ENCODE measurements at places on chromosomes 1 and 21. TPM values are rescaled to one million over a fixed set of nuclear protein-coding genes. Genes with fewer than 3 reads are reported as not detected.

The ATG4C gene
- total RNA-seq, result 4.5 TPM

The FAM76A gene
- total RNA-seq, result 20.0 TPM

- no peak for DNase-seq
Observed at GRCh38 chr1:234093741-234094140, 189.3 kb downstream of the SLC35F3 start.

GRCh38 chr1:216095400-216095799 is 327.8 kb downstream of the USH2A start:
- no peak for DNase-seq

GRCh38 chr1:179314928-179315327 is 21.3 kb downstream of the SOAT1 start:
- DNase-seq, result peak; percentile 38

DNA sequence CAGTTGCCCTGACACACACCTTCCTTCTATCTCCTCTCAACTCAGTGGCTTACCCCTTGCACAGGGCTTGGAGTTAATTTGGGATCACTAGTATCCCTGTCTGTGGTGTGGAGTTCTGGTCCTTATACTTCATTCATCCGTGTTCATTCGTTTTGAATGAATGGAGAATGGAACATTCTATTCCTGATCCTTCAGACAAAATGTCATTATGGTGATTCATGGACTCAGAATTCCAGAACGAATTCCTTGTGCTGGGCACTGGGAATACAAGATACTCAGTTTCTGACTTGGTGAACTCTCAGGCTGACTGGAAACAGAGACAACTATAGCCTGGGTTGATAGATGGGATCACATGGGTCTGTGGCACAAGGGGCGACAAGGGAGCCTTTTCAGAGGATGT is 49.9 kb upstream of the TRABD2B start:
- DNase-seq, result no peak

DNA sequence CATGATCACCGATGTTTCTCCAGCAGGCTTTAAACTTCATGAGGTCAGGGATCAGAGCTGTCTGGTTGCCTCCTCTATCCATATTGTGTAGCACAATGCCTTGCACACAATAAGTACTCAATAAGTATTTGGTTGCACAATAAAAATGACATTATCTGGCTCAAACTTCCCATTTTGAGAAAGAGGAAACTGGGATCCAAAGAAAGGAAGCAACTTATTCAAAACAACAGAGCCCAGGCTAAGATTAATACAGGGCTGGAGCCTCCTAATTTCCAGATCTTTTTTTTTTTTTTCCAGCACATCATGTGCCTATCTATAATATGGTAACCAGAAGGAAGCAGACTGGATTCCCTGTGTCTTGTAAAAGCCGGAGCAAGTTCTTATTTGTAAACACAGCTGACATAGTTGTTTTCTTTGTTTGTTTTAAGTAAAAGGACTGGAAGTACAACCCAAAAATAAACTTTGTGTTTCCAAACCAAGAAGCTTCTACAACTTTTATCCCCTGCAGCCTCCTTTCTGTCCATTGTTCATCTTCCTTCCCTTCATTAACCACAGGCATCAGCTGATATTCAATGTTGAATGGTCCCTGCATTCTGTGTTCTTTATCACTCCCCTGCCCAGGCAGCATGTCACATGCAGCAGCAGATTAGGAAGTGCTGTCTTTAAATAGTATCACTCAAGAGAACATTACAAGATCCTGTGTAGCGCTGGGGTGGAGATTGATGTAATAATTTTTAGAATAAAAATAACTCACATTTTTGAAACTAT is 71.2 kb upstream of the HOOK1 start:
- DNase-seq, result peak; percentile 68

Measured in fibroblast of villous mesenchyme (primary cell).